ENCODE measurements at places on chromosomes 13 and 19. TPM values are rescaled to one million over a fixed set of nuclear protein-coding genes. Genes with fewer than 3 reads are reported as not detected.

Gene TJP3
- 20.0 TPM for total RNA-seq

DNA sequence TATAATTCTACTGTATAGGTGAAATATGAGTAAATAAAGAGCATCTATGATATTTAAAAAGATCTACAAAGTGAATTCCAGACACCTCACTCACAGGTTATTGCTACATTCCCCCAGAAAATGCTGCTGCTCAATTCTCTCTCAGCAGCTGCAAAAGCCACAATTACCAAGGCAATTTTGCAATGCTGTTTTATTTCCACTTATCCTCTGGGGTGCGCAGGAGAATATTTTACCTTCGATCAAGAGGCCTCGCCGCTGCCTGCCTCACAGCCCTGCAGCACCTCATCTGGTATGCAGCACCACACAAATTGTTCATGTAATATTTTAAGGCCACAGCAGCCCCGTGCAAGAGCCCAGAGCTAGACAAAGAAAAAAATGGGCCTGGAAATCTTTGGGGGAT is 333.2 kb downstream of the DNAJC15 start:
- no peak for DNase-seq

DNA sequence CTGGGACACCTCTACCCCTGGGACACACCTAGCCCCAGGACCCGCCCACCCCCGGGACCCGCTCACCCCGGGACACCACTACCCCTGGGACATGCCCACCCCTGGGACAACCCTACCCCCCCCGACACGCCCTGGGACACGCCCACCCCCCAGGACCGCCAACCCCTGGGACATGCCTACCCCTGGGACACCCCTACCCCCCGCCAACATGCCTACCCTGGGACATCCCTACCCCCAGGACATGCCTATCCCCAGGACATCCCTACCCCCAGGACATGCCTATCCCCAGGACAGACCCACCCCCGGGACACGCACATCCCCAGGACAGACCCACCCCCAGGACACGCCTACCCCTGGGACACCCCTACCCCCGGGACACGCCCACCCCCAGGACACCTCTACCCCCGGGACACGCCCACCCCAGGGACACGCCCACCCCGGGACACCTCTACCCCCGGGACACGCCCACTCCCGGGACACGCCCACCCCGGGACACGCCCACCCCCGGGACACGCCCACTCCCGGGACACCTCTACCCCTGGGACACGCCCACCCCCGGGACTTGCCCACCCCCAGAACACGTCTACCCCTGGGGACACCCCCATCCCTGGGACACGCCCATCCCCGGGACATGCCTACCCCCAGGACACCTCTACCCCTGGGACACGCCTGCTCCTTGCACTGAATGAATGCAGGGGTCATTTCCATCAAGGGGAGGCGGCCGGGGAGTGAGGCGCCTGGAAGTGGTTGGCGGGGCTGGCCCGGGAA is 32.3 kb downstream of the ADPRHL1 start:
- no peak for DNase-seq

- DNase-seq = no peak
Measured at GRCh38 chr13:62207388-62207787, 791.7 kb upstream of the PCDH20 start.

- DNase-seq = no peak
Measured at GRCh38 chr19:2634228-2634951, 68.1 kb downstream of the GNG7 start.

DNA sequence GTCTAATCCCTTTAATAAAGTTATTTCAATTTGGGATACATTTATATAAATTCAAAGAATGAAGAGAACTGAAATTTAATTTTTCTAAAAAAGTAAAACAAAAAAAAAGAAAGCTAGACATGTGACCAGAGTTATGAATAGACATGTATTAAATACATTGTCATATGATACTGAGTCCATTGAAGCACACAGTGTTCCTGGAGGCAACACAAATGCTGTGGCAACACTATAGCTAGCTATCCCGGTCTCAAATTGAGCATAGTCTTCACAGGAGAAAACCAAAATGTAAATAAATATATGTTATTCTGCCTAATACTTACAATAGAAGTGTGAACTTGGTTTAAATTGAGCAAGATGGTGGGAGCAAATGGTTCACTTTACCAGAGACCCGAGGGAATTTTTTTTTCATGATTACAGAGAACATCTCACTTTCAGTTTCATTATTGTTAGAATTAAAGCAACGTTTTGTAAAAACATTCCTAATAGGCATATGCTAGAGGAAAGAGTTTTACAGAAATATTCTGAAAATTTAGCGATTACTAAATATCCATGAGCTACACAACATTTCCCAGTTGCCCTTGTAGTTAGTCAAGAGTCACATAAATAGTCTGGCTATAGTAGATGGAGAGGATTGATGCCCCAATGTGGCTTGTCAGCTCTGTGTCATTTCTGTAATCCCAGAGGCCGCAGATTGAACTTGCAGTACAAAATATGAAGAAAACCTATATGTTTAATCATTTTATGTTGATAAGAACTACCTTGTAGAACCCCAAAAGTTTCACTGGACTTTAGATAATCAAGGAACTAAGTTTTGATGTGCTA is 775.7 kb upstream of the SPRY2 start:
- no peak for DNase-seq

Gene RFC3
- 16.7 TPM for total RNA-seq

Gene STOML3
- total RNA-seq = 0.56 TPM

GRCh38 chr13:110322126-110322827 is 15.2 kb downstream of the COL4A2 start:
- DNase-seq = peak; percentile 62

Gene CYP2F1
- not detected for total RNA-seq

Gene TUBA3C
- total RNA-seq = not detected

GRCh38 chr13:24075137-24075975 is 85.2 kb upstream of the SPATA13 start:
- DNase-seq = no peak

Gene DIRAS1
- 10.4 TPM for total RNA-seq

Gene C19orf67
- not detected for total RNA-seq

GRCh38 chr19:4115050-4115817 is 8.7 kb downstream of the MAP2K2 start:
- DNase-seq = no peak

Gene CASP14
- not detected for total RNA-seq

Gene FFAR3
- total RNA-seq = 0.45 TPM

DNA sequence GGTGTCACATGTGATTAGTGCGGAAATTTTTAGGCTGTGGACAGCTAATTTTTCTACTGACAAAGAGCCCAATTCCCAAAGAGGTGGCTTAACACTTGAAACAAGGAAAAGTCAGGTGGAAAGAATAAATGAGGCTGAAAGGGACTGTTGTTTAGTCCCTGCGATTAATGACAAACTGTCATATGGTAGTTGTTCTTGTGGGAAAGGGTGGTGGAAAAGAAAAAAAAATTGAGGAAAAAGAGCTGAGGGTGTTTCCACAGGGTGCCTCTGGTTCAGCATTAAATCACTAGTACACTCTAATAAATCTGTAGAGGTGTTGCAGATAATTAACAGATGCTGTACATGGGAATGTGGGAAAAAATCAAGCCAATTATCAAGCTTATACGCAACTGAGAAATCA is 300.7 kb downstream of the DNAJC15 start:
- no peak for DNase-seq

GRCh38 chr13:21538753-21539152 is 65.2 kb downstream of the MICU2 start:
- DNase-seq = no peak

Gene KISS1R
- total RNA-seq = 2.2 TPM

DNA sequence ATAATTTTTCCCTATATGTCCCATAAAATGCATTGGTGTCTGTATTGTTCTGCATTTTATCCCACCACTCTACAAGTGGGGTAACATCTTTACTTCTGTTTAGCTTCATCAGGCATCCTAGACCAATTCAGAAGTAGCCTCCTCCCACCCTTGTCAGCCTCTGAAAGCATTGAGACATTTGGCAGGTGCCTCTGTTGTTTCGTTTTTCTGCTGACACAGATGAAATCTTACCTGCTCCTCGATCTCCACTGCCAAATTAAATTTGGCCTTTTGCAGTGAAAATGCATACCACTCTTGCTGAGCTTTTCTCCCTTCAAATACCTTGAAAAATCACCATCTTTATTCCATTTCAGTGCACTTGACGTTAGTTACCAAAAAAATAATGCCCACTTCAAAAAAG is 83.5 kb upstream of the STARD13 start:
- DNase-seq = no peak

Gene KCNN4
- 7.7 TPM for total RNA-seq

DNA sequence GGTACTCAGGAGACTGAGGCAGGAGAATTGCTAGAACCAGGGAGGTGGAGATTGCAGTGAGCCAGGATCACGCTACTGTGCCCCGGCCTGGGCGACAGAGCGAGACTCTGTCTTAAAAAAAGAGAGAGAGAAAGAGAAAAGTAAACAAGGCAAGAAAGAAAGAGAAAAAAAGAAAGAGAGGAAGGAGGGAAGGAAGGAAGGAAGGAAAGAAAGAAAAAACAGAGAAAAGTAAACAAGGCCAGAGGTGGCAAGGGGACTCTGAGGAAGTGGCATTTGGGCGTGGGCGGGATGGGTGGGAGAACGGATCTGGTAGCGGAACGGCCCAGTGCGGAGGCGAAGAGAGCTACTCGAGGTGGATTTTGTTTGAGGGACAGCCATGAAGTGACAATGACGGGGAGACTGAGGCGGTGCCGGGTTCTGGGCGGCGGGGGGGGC is 7.5 kb upstream of the ARRDC2 start:
- no peak for DNase-seq

Gene NBEA
- total RNA-seq = 20.8 TPM
